ENCODE measurements at places on chromosomes 1 and 21.

DNA sequence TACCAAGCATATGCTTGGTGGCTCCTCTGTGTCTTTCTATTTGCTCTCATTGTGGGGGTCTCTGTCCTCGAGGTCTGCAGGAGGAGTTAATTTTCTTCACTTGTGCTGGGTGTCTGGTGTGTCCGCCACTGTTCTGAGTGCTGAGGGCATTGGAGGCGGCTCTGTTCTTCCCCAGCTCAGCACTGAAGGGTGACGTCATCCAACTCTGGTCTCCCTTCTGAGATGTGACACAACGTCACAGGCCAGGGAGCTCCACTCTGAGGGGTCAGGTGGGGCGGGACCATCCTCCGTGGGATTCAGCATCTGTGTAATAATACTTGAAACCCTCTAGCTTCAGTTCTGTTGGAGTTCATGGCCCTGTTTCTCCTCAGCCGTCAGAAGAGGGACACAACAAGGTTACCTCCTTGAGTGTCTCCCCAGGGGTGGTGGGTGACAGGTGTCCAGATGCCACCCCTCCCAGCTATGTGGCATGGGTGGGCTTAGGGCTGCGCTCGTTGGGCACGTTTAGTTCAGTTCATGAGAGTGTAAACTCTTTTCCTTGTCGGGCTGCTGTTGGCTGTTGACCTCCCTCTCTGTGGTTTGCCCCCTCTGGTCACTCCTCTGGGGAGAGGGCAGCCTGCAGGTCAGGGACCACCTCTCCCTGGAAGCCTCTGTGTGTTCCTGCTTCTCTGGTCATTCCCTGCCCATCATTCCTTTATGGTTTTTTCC is 3.1 kb downstream of the IBA57 start:
- no peak for DNase-seq

DNA sequence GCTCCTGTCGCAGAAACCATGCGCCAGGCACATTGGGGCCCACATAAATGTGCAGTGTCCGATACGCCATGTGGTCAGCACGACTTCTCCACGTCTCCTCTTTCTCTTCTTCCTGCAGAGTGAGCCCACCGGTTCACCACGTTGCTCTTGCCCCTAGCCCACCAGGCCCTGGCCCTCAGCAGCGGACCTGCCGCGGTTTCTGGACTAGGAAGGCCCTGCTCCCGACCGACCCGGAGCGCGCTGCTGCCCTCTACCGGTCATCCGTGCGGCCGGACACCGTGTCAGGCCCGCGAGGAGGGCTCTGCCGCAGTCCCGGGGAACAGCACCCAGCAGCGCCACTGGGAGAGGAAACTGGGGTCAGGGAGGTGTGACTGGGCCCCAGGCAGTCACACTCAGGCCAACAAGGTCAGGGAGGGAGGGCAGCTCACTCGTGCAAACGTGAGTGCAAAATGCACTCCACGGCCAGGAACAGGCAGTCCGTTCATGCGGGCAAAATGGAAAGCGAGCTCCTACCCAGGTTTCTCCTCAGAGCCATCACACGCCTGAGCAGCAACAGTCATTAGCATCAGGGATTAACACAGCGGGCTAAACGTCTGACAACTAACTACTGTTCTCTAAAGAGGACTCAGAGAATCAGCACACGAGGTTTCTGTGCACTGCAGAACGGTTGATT is 13.7 kb downstream of the TLR5 start:
- DNase-seq: peak; percentile 38

GRCh38 chr21:16588433-16588860 is 858.7 kb downstream of the USP25 start:
- peak; percentile 87 for DNase-seq

DNA sequence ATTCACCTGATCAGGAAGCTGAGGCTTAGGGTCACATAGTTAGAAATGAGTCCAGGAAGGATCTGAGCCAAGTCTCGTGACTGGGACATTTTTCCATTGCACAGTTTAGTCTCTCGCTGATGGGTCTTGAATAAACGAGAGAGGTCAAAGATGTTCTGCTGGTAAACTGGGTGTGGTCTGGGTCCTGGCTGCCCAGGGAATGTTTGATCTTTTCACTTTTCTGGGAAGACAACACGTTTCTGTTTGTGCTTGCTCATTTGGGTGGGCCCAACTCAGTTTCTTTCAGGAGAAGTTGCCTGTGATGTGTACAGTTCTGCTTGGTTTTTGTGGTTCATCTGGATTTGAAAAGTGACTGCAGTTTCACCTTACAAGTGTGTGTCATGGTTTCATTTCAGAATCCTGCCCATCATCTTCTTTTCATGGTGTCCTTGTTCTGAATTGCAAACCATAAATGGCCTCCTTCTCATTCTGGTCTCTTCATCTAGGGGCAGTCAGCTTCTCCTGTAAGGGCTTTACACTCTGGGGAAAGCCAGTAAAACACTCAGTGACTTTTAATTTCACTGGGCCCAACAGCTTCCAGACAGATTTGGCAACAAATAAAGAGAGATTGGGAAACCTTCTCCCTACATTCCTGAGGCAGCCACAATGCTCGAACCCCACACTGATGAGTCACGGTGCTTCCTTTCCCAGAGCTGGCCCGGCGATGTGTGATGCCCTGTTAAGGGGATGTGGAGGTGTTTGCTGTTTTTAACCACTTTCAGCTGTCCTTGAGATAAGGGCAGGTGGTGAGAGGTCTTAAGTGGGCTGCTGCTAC is 7.2 kb upstream of the TACSTD2 start:
- DNase-seq: no peak

DNA sequence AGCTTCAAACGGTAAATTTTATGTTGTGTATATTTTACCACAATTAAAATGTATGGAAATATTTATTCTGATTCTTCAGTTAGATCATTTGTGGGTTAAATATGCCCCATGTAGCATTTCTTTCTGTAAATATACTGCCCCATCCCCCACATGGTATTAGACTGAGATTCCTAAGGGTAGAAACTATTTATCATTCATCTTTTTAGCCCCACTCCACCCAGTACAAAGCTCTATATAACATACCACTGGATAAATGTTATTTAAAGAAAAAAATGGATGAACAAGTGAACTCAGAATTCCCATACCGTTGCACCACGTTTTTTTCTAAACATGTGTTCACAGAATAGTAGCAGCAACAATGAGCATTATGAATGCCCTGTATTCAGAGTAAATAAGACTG is 234.0 kb upstream of the IRF2BP2 start:
- DNase-seq: no peak

GRCh38 chr1:176949033-176949662 is 215.4 kb downstream of the ASTN1 start:
- DNase-seq: peak; percentile 95

DNA sequence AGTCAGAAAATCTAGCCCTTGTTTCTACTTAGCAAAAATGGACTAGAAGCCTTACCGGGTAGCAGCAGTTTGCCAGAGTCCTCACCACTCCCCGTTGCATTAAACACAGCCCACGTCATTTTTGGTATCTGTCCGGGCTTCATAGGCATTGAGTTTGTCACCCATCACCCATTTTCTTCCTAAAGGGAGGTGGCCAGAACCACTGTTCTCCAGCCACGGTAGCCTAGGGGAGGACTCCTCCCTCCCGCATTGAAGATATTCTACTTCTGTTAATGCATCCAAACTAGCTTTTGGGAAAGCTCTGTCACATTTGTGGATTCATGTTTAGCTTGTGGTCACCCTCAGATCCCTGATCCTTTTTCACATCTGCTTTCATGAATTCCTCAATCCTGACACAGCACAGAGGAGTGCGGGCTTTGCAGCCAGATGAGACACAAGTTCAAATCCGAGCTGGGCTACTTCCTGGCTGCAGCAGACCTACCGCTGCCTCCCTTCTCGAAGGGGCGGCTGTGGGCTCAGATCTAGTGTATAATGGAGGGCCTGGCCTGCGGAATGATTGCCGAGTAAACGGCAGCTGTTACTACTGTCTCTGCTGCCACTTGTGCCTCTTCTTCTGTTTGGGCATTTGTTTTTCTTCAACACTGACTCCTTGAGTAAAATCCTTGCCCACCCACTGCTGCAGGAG is 63.2 kb upstream of the EFHD2 start:
- DNase-seq: no peak

DNA sequence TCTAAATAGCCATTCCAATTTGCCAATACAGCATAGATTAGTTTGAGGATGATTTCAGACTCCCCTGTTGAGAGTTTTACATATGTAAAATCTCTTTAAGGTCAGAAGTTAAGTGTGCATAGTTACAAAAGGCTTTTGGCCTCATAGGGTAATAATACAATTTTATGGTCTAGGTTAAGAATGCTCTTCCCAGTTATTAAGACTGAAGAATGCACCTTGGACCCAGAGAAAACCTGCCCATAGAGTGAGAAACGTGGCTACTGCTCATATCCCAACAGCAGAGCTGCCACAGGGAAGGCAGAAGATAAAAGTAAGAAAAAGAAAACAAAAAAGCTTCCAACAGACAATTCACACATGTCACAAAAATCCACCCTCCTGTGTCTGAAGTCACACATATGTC is 255.9 kb downstream of the LMO4 start:
- no peak for DNase-seq

DNA sequence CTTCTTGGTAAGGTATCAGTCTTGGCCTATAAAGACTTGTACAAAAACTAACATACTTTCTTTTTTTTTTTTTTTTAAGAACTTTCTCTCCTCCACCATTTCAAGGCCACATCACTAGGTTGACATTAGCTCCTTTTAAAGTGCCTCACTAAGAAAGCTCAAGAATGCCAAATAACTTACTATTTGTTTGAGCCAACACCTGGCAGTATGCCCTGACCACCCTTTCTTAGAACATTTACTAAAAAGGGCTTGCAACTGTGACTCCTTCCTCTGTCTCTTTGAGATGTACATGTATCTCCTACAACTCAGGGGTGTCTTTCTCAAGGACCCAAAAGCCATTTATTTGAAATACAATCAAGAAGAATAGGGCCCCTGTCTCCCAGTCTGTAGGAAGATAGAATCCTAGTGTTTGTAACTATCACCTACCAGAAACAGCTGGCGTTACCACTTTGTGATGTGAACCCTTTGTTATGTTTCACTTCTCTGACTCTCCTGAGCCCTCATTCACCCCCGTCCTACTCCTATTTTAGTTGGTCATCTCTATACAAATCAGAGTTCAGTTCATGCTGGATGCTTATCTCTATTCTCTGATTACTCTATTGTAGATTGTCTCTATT is 12.2 kb upstream of the SAMD13 start:
- DNase-seq: no peak

- peak; percentile 92 for DNase-seq
Observed at GRCh38 chr1:44377925-44378784, 23.1 kb upstream of the ERI3 start.

GRCh38 chr1:150551051-150551783 is 2.0 kb downstream of the ADAMTSL4 start:
- peak; percentile 85 for DNase-seq

- peak; percentile 57 for DNase-seq
Observed at GRCh38 chr1:38194472-38194871, 147.9 kb upstream of the POU3F1 start.

- no peak for DNase-seq
Observed at GRCh38 chr1:147266381-147266780, 23.9 kb downstream of the CHD1L start.

- no peak for DNase-seq
Observed at GRCh38 chr1:46411601-46412341, 17.7 kb downstream of the FAAH start.

DNA sequence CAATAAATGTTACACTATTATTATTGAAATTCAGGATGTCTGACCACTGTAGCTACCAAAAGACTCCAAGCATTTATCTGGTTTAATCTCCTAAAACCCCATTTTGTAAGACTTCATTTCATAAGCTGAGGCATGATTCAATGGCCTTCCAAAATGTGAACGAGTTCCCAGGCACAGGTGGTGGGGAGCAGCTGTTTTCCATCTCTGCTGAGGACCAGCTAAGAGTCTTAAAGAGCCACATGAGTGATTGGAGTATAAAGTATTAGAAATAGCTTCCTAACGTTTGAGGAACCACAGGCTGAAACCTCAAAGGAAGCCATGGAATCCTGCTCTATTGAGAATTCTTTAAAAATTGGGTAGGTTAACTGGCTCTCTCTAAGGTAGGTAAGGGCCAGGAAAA is 44.9 kb downstream of the SEC16B start:
- peak; percentile 78 for DNase-seq

- DNase-seq: no peak
Observed at GRCh38 chr1:113118266-113118665, 45.3 kb downstream of the LRIG2 start.

DNA sequence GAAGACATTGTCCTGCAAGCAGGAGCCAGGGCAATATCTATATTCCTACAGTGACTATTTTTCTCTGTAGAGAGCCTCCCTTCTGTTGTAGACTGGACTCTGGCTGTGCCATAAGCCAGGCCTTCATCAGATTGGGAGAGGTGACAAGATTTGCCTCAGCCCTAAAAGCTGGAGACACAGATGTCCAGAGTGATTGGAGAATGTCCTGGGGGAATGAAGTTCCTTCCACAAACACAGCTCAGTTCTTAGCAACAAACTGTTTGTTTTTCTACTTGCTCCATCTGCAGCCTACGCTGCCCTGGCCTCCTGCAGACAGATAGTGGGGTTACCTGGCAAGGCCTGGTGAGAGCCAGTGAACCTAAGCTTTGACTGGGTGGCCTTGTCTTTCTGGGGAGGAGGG is 29.9 kb upstream of the SNX27 start:
- DNase-seq: no peak

DNA sequence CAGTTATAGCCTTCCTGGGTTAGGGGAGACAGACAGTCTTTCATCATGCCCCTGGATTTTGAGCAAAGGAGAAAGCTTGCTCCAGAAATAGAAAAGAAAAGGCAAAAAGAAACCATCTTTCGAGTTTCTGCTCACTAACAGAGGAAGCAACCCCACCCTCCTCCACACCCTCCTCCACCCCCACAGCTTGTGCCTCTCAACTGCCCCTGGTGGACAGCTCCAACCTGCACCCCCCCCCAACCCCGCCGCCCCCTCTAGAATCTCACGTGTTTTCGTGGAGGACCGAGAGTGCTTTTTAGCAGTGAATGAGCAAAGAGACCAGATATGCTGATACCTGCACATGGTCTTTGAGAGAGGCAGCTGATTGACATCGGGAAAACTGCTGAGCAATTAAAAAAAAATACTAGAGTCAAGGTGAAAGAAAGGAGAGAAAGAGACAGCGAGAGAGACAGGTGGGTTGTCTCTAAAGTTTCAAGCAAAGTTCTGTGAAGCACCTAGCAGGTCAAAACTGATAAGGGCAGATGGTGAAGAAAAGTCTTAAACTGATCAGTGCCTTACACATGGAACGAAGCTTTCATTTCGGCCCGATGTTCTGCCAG is 358.3 kb downstream of the KIF26B start:
- peak; percentile 48 for DNase-seq

DNA sequence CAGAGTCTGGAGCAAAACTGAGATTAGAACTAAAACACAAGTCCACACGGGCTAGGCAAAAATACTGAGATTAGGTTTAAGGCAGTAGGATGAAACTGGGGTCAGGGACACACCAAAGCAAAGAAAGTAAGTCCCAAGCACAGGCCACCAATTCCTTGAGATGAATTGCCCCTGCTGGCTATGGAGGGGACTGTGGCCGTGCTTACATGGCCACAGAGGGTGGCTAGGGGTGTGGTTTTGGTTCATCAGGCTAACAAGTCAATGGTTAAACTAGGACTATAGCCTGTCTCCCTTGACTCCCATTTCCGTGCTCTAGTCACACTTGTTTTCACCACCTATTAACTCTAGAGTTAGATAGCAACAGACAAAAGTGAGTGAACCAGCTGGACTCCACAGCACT is 394.8 kb downstream of the PBX1 start:
- DNase-seq: no peak

GRCh38 chr1:159922511-159923202 is 2.6 kb downstream of the TAGLN2 start:
- no peak for DNase-seq

GRCh38 chr1:109667452-109668122 is at the start of gene GSTM2:
TSS of gene GSTM2 (plus strand) at chr1:109668057. CDS start at chr1:109668116, 59 bp downstream.
- peak; percentile 97 for DNase-seq

Measured in NCI-H82 (cell line).